Left renal cortex interstitium (tissue), 4 donors: ENCODE measurements at places on chromosomes 11 and 22. TPM values are rescaled to one million over a fixed set of nuclear protein-coding genes. Genes with fewer than 3 reads are reported as not detected.

- no peak for DNase-seq
Observed at GRCh38 chr11:118998388-118998717, 415 bp downstream of the CENATAC start.

GRCh38 chr11:23490557-23491235 lies 630.4 kb upstream of the CCDC179 start:
- no peak for DNase-seq

- peak; percentile 53 for DNase-seq
Observed at GRCh38 chr22:43377896-43378704, 33.7 kb upstream of the MPPED1 start.

Gene GGT1
- polyA plus RNA-seq: 52.3 TPM

Gene VSIG10L2
- not detected for polyA plus RNA-seq

Gene TECTA
- 3.3 TPM for polyA plus RNA-seq

Gene FOLR3
- polyA plus RNA-seq: 2.7 TPM
